NCI-H1436 treated with DMSO at 0.1 percent for 48 hours (cell line): ENCODE measurements at places on chromosomes 3 and 15.

- no peak for DNase-seq
Measured at GRCh38 chr3:191136347-191136746, 62.7 kb upstream of the OSTN start.

DNA sequence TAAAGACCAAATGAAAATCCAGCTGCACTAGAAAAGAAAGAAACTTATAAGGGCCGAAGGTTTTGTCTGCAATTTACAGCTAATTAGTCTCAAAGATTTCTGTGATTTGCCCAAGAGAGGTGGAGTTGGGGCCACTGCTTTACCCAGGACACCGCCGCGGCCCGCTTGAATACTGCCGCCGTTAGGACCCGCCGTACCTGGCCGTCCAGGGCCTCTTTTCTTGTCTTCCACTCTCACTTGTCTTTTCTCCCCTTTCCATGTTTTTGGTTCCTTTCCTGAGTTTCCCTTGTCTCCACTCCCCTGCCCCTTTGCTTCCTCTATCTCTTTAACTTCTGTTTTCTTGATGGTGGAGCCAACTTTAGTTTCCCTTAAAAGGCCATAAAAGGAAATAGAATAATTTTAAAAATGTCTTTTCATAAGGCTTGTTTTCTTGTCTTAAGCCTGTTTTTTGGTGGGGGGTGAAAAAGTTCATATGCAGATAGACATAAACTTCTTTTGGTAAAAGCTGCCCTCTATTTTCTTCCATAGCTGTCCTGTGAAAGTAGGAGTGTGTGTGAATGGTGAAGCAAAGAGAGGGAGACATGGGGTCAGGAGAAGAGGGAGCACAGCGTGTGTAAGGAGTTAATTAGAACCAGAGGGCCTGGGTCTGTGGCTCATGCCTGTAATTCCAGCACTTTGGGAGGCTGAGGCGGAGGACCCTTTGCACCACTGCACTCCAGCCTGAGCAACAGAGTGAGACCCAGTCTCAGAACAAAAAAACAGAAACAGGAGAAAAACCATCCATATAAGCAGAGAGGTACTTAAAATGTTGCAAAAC lies 16.0 kb upstream of the CCNL1 start:
- no peak for DNase-seq

- DNase-seq, result no peak
Measured at GRCh38 chr3:3081381-3082233, 28.6 kb downstream of the IL5RA start.

- DNase-seq, result no peak
Measured at GRCh38 chr3:160458151-160458550, 8.6 kb upstream of the TRIM59 start.

- no peak for DNase-seq
Measured at GRCh38 chr15:101326026-101326315, 30.9 kb upstream of the SNRPA1 start.

- no peak for DNase-seq
Measured at GRCh38 chr3:112143251-112143650, 10.2 kb upstream of the GCSAM start.

- no peak for DNase-seq
Measured at GRCh38 chr15:70501849-70502248, 261.5 kb downstream of the UACA start.

- DNase-seq, result no peak
Measured at GRCh38 chr3:162945626-162946025, 1449.0 kb downstream of the OTOL1 start.

DNA sequence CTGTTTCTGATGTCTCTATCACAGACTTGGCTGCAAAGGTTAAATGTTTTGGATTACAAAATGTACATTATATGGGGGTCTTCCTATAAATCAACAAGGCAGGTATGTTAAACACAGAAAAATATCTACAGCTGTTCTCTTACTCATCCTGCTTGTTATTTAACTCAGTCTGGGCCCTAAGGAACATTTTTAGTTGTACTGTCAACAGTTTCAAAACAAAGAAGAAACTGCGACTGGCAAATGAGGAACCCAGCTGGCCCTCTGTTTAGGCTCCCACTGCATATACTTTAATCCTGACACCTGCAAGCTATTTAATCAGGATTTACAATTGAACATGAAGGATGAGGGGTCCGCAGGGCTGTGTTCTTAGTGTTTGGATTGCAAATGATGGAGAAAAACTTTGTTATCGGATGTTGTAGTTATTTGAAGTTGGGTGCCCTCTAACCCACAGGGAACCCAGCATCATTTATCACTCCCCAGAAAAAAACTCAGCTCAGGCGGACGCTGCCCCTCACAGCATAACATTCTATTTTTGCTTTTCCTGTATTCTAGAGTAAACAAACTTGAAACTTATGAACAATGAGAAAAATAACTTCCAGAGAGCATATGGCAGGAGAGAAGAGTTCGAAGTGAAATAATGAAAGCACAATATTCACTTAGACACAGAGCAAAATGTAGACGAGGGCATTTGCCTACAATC lies 91.2 kb downstream of the POLR2M start:
- DNase-seq, result no peak

GRCh38 chr3:43468133-43468532 lies 153.7 kb downstream of the ANO10 start:
- DNase-seq, result no peak

GRCh38 chr15:25774871-25775270 lies 88.3 kb downstream of the ATP10A start:
- no peak for DNase-seq

GRCh38 chr3:180749796-180750195 lies 70.5 kb upstream of the CCDC39 start:
- DNase-seq, result no peak

- no peak for DNase-seq
Measured at GRCh38 chr15:35182841-35183479, 97.9 kb upstream of the NANOGP8 start.

GRCh38 chr15:29822684-29823459 lies 604 bp upstream of the TJP1 start:
- DNase-seq, result no peak

DNA sequence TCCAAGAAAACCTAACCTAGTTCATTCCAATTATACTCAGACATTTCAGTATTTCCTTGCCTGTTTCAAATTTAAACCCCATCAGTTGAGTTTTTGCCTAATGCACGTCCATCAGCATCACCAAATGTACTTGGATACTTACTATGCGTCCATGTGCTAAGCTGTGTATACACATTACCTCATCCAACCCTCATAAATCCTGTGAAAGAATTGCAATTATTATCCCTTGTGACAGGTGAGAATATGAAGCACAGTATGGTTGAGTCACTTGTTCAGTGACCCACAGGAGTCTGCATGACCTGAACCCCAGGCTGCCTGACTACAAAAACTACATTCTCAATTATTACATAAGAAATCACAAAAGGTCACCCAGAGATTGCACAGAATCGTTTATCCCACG lies 2.5 kb downstream of the OR5K2 start:
- DNase-seq, result no peak

DNA sequence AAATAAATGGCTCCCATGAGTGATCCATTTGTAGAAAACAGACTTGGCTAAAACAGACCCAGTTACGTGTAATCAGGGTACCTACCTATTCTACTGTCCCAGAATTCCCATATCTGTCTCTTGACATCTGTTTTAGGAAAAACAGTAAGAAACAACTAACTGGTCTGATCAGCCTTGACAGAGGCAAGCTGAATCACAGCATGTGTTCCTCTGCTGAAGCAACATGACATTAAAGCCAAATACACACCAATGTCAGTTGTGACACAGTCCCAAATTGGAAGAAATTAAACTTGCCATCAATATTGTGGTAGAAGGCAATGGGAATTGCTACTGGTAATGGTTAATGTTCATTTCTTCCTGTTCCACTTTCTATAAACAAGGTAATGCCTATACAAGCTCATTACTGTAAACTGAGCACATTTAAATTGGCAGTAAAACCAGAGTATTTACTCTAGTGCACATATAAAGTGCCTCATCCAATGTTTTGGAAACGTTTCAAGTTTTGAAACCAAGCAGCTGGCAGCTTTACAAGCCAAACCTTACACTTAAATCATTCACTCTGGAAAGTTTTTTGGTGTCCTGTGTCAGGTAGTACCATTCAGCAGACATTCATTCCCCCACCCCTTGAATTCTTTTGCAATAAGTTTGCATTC lies 27.0 kb downstream of the ALDH1A2 start:
- DNase-seq, result no peak

DNA sequence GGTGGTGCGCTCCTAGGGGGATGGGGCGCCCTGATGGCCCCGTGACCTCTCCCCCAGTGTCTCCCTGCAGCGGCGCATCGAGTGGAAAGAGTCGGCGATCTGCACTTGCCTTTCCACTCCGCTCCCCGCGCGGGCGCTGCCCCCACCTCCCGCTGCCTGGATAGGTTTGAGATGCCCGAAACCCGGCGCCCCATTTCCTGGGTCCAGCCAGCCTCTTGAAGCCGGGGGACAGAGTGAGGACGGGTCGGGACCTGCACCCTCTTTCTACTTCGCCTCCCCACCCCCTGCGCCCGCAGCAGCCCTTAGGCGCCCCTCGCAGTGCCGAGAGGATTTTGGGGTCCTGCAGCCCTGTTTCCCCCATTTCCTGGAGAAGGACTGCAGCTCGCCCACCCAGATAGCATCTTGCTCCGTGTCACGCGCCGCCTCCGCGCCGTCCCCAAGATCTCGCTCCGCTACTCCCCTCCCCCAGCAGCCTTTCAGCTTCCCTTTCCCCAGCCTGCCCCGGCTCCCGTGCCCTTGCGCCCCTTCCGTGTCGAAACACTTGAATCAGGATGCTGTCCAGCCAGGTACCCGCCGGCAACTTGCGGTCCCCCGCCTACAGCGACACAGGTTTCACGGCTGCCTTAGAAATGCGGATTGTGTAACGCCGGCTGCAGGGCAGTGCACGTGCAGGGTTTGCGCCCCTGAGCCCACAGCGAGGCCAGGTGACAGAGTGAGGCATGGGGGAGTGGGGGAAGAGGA lies 519 bp downstream of the ABHD6 start:
- no peak for DNase-seq

GRCh38 chr3:182533394-182533793 lies 259.9 kb upstream of the ATP11B start:
- DNase-seq, result no peak

DNA sequence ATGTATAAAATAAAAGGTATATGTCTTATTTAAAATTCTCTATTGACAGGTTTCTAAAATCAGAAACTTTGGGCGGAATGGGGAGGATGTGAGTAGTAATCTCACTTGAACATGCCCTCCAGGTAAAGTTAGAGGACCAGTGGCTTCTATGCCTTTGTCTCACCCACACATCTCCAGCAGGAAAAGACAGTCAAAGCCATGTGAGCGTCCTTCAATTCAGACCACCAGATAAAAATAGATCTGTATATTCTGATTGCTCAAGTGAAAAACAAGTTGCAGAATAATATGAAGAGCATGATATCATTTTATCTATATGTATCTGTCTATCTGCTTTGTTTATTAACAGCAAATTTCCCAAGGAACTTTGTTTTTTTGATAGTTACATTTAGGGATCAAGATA lies 152.2 kb downstream of the TMCO5A start:
- no peak for DNase-seq

DNA sequence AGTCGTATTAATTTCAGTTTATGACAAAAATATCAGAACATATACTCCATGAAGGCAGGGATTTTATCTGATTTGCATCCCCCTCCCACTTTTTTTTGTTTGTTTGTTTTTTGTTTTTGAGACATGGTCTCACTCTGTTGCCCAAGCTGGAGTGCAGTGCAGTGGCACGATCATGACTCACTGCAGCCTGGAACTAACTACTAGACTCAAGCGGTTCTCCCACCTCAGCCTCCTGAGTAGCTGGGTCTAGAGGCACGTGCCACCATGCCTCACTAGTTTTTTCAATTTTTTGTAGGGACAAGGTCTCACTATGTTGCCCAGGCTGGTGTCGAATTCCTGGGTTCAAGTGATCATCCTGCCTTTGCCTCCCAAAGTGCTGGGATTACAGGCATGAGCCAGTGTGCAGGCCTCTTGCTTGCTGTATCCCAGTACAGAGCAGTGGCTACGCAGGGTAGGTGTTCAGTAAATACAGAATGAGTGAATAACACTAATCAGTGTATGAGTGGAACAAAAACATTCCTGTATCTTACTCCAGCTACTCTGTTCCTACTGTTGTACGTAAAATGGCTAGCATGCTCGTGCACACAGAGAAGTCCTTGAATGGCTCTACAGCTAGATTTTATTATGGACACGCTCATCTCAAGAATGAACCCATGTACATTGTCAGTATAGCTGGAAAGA lies 272.4 kb downstream of the FOXP1 start:
- no peak for DNase-seq

GRCh38 chr3:195736866-195737490 lies 16.2 kb downstream of the MUC20 start:
- DNase-seq, result no peak

GRCh38 chr15:72590427-72590826 lies 64.1 kb upstream of the GOLGA6B start:
- DNase-seq, result no peak

DNA sequence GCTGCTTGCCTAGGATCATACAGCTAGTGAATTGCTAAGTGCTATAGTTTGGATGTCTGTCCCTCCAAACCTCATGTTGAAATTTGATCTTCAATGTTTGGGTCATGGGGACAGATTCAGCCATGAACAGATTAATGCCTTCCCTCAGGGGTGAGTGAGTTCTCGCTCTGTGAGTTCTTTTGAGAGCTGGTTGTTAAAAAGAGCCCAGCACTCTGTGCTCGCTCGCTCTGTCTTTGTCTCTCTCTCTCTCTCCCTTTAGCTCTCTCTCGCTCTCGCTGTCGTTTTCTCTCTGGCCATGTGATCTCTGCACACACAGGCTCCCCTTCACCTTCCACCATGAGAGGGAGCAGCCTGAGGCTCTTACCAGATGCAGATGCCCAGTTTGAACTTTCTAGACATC lies 14.9 kb downstream of the TRH start:
- peak; percentile 68 for DNase-seq
